ENCODE measurements at places on chromosomes 6 and 20.

DNA sequence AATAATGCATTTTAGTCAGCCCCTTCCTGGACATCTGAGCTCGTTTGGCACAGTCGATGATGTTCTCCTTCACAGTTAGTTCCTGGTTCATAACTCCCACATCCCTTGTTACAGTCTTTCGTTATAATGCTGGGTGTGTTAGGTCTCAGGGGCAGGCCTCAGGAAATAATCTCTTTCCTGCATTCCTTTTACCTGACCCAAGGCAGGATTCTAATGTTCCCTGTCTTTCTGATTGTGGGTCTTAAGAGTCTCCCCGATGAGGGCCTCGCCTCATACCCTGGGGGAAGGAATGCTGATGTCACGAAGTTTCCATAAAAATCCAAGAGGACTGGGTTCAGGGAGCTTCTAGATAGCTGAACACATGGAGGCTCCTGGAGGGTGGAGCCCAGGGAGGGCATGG lies 104.0 kb upstream of the CARMIL1 start:
- DNase-seq = no peak

- no peak for DNase-seq
Measured at GRCh38 chr20:43066125-43066524, 123.6 kb downstream of the PTPRT start.

DNA sequence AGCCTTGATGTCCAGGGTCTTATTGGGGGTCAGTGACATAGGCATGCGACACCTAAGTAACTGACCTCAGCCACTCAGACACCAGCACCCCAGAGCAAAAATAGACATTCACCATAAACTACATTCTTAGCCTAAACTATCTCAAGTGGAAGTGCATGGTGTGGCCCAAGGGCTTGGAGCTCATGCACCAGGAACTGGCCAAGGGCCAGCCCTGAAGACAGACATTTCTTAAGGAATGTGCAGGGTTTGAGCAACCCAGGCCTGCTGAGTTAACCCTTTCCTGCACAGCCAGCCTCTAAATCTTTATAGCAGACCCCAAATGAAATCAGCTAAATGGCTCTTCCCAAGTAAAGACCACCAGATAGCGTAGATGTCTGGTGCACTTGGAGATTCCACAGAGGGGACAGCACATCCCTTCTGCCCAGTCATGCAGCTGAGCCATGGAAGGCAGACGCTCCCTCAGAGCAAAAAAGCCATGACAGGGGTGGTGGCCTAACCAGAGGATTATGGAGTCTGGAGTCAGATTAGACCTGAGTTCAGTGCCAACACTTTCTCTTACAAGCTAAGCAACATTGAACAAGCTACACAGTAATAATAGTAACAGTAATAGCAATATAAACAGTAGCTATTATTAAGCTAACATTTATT lies 222.6 kb downstream of the ZMYND8 start:
- DNase-seq = no peak

DNA sequence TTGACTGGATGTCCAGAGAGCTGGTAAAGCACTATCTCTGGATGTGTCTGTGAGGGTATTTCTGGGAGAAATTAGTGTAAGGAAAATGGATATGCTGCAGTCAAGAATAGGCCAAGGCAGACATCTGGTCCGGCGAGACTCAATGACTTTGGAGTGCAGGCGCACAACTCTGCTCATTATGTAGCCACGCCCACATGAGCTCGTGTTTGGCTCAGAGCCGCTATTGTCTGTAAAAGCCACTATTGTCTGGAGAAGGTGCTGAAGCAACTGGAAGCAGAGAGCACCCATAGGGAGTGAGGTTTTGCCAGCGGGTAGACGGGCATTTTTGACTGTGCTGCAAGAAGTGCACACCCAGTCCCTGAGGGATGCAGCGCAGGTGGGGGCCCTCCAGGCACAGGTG lies 305.0 kb upstream of the POU3F2 start:
- no peak for DNase-seq

DNA sequence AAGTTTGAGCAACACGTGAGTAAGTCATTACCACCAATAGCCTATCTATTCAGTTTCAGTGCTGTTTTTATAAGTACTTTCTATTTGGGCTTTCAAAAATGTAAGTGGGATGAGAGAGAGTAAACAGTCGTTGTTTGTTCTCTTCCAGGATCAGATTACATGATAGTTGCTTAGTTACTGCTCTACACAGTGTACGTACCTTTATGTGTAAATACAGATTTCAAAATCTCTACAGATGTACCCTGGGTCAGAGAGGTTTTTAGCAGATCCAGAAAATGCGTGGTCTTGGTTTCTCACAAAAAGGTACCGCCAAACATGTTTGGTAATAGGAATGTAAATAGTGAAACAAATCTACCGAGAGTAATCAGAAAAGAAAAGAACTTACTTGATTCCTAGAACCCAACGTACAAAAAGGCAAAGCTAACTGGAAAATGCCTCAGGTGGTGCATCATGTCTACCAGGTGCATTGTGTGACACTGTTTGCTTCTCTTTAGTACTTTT lies 421.1 kb downstream of the BCKDHB start:
- DNase-seq = no peak

GRCh38 chr6:168972128-168972527 lies 281.5 kb downstream of the THBS2 start:
- DNase-seq = no peak

DNA sequence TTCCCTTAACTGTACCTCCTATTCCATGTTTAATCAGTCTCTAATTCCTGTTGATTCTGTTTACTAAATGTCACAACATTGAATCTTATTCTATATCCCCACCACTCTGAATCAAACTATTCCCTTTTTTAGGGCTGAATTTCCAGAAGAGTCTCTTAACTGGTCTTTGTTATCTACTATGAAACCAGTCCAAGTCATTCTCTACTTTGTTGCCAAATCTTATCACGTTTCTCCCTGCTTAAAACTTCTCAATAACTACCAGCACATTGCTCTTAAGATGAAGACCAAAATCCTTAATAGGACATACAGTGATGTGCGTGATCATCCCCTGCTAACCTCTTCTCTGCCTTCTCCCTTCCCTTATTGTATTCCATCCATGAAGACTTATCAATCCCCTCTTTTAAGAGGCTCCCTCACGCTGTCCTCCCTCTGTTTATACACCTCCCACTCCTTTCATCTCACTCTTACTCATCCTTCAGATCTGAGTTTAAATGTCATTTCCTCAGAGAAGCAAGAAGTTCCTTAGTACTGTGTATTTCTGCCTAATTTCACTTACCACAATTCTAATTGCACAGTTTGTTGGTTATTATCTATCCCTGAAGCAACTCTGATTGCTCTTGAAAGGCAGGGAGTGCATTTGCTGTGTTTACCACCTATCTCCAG lies 143.0 kb upstream of the AHI1 start:
- no peak for DNase-seq

- no peak for DNase-seq
Measured at GRCh38 chr6:28001751-28002150, 44.7 kb downstream of the OR2B6 start.

GRCh38 chr6:42572523-42572922 lies 8.7 kb downstream of the UBR2 start:
- DNase-seq = no peak

DNA sequence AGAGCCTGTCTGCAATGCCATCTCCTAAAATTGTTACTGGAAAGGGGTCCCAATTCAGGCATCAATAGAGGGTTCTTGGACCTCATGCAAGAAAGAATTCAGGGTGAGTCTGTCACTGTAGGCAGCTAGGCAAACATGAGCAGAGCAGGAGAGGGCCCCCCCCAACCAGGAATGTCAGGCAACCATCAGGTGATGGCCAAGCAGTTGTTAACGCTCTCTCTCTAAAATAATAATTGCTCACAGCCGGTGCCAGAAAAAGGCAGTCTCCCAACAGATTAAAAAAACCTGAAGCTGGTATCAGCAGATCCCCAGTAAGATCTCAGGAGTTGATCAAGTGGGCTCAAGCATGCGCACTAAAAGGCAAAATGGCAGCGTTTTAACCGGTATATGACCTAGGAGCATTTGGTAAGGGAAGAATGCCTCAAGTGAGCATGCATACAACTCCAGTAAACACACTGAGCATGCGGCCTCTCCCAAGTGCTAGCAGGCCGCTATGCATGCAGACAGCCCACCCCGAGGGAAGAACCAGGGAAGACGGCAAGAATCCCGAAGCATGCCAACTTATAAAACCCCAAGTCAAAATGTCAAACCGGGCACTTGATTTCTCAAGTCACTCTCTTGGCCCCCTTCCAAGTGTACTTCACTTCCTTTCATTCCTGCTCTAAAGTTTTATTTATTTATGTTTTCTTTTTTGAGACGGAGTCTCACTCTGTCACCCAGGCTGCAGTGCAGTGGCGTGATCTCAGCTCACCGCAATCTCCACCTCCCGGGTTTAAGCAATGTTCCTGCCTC lies 44.0 kb upstream of the RNGTT start:
- no peak for DNase-seq

DNA sequence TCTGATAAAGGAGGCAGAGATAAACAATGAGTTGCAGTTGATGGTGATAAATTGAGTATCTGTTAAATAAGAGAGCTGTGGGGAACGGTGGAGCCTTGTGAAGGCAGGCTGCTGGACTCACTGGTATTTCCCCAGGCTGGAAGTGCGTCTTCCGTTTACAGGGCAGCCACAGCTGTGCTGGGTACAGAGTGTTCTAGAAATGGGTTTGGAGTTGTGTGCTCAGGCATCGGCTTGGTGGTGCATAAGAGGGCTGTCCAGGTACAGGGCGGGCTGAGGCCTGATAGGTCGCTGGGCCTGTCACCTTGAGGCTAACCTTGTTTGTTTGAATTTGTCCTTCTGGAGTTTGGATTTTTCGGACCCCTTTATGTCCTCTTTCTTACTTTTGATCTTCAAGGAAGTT lies 39.3 kb downstream of the ARID1B start:
- DNase-seq = no peak

DNA sequence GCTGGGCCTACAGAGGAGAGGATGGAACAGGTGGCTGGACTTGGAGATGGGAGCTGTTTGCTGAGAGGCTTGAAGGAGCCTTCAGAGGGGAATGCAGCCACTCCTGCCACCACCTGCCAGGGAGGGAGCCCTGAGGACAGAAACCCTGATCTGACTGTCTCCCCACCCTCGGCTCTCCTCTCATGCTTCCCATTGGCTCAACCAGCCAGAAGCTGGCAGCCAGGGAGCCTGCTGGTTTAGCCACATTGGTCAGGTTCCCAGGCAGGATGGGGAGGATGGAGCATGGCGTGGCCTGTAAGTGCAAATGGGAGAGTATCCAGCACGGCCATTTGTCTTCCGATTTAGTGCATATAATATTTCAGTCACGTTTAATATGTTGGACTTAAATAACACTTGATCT lies 12.8 kb downstream of the TREM1 start:
- no peak for DNase-seq

DNA sequence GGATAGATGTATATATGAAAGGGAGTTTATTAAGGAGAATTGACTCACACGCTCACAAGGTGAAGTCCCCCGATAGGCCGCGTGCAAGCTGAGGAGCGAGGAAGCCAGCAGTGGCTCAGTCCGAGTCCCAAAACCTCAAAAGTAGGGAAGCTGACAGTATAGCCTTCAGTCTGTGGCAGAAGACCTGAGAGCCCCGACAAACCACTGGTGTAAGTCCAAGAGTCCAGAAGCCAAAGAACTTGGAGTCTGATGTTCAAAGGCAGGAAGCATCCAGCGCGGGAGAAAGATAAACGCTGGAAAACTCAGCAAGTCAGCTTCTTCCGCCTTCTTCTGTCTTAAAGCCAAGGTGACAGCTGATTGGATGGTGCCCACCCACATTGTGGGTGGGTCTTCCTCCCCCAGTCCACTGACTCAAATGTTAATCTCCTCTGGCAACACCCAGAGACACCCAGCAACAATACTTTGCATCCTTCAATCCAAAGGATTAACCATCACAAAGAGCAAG lies 102.6 kb upstream of the GJE1 start:
- DNase-seq = no peak

DNA sequence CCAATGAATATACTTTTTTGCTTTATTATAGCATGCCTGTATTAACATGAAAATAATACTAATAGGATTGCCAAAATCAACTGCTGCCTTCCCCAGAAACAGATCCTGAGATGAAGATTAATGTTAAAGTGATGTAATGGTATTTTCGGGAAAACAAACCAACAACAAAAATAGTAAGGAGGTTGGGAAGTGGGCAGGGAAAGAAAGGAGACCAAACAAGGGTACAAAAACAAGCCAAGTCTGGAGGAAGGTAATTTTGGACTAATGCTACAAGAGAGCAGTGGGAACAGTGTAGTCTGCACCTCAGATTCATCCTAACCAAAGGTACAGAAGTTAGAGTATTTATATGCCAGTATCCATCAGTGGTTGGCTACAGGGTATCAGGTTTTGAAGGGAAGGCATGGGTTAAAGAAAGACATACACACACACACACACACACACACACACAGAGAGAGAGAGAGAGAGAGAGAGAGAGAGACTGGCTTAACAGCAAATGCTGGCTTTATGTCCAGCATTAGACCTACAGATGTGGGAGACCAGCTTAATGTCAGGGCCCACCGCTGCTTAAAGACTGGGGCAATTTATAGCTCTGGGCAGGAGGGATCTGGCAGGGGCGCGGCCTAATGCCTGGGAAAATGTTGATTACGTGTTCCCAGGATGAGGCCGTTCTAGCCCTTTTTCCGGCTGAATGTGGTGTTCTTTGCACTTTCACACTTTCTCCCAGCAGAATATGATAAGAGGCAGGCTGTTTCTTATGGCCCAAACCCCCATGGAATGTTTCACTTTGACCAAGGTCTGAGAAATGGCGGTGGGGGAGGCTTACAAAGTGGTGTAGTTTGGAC lies 3.8 kb upstream of the SLC17A1 start:
- DNase-seq = no peak

DNA sequence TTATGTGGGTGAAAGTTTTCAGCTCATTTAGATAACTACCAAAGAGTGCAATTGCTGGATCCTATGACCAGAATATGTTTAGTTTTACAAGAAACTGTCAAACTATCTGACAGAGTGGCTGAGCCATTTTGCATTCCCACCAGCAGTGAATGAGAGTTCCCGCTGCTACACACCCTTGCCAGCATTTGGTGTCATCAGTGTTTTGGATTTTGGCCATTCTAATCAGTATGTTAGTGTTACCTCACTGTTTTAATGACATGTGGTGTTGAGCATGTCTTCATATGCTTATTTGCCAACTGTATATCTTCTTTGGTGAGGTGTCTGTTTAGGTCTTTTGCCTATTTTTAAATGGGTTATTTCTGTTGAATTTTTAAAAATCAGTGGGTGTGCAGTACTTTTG lies 120.9 kb downstream of the CFAP61 start:
- DNase-seq = no peak

DNA sequence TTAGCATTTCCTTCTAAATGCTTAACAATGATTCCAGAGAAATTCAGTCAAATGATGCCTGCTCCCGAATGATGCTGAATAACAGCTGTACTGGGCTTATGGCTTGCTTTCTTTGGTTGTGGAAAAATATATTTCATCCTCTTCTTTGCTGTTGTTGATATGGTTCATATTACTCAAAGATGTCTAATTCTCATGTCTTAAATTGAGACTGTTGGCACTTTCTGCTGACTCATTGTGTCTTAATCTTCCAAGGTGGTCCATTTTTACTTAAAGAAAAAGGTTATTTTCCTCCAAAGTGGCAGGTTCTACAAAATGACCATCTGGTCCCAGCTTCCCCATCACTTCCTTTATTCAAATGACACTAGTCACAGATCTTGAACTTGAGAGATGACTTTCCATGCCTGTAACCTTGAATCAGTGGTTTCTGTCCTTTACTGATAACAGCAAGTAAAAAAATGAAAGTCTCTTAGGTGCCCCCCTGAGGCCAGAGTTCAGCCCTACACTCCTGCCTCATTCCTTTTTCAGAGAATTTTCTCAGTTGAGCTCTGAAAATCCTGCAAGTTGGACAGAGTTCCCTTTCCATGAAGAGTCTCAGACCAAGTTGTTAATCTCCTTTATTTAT lies 6.9 kb downstream of the SNAP25 start:
- DNase-seq = no peak

- no peak for DNase-seq
Measured at GRCh38 chr6:11706171-11706570, 72.4 kb downstream of the ADTRP start.

All from tibial nerve (tissue), 4 donors.